HFF-Myc (cell line): ENCODE measurements at places on chromosomes 5 and 9.

DNA sequence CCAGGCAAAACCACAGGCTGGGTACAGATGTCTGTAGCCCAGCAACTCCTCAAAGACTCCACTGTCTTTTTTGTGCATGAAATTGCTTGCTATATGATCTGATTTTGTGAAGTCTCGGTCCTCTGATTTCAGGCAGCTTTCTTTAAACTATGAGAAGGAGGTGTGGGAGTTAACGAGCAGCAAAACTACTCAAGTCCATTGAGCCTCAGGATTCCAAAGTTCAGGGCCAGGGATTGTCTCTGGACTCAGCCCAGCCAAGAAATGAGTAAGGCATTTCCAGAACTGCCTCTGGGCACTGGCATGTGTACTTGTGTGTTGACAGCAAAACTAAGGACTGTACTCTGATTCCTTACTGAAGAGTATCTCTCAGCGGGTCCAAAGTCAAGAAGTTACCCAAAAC is 53.4 kb upstream of the GLIS3 start:
- DNase-seq = no peak

GRCh38 chr9:33211695-33212393 is 28.1 kb upstream of the SPINK4 start:
- no peak for DNase-seq

DNA sequence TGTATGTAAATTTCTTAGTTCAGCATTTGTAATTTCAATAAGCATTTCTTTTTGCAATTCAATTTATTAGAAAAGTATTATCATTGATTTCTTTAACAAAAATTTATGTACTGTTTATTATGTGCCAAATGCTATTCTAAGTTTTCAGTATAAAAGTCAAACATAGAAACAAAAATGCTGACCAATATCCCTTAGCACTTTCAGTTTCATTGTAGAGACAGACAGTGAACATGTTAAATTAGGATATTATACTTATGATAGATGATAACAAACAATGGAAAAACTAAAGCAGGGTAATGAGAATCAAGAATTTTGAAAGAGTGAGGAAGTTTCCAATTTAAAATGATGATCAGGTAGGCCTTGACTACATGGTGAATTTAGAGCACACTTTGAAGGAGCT is 1106.0 kb downstream of the TAF11L14 start:
- DNase-seq = no peak

DNA sequence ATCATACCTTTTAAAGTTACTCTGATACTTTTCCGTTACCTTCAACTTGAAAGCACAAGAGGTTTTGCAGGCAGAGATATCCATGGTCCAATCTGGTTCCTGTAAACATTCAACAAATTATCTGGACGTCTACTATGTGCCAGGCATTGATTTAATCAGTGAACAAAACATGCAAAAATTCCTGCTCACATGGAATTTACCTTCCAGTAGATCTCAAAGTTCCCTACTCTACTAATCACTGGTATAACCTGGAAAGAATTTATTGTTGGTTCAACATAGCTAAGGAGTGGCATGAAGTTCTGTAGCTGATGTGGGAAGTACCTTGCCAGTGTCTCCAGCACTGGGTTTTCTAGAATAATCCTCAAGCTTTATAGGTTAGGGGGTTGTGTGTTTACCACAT is 9.8 kb downstream of the OCLN start:
- DNase-seq = no peak

GRCh38 chr5:143955141-143955540 is 143.2 kb downstream of the HMHB1 start:
- DNase-seq = no peak

GRCh38 chr5:103502662-103503061 is 59.9 kb downstream of the NUDT12 start:
- DNase-seq = no peak
